ENCODE measurements at places on chromosomes 6 and 20. TPM values are rescaled to one million over a fixed set of nuclear protein-coding genes. Genes with fewer than 3 reads are reported as not detected.
A peak's percentile ranks its signal among the peaks of the same experiment; 100 is the strongest.

DEFB124 gene
- polyA plus RNA-seq: not detected

MYH7B gene
- polyA plus RNA-seq: not detected

PNRC1 gene
- 37.2 TPM for polyA plus RNA-seq

TAP2 gene
- 12.9 TPM for polyA plus RNA-seq

PRR18 gene
- polyA plus RNA-seq: not detected

SLC22A16 gene
- 0.16 TPM for polyA plus RNA-seq

- no peak for DNase-seq
Measured at GRCh38 chr6:142568857-142569597, 267.2 kb downstream of the ADGRG6 start.

DNA sequence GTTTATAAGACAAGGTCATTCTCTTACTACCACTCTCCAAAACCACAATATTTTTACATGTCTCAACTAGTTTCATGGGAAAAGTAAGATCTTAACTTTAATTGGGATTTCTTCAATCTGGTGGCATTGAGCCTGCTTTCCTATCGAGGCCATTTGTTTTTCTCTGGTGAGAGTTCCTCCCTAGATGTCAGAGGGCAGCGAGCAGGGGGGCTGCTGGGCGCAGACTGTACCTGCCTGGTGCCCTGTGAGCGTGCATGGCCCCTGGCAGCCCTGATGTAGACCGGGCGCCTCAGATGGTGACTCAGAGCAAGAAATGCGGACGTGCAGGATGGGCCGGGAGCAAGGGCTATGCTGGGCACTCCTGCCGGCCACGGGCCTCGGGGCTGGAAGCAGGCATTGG, 27.2 kb downstream of the ERMARD start:
- DNase-seq: no peak

GRCh38 chr6:147322299-147323162, 118.3 kb downstream of the STXBP5 start:
- DNase-seq: peak; percentile 4

- no peak for DNase-seq
Measured at GRCh38 chr6:129843573-129843972, 17.5 kb downstream of the TMEM244 start.

DNA sequence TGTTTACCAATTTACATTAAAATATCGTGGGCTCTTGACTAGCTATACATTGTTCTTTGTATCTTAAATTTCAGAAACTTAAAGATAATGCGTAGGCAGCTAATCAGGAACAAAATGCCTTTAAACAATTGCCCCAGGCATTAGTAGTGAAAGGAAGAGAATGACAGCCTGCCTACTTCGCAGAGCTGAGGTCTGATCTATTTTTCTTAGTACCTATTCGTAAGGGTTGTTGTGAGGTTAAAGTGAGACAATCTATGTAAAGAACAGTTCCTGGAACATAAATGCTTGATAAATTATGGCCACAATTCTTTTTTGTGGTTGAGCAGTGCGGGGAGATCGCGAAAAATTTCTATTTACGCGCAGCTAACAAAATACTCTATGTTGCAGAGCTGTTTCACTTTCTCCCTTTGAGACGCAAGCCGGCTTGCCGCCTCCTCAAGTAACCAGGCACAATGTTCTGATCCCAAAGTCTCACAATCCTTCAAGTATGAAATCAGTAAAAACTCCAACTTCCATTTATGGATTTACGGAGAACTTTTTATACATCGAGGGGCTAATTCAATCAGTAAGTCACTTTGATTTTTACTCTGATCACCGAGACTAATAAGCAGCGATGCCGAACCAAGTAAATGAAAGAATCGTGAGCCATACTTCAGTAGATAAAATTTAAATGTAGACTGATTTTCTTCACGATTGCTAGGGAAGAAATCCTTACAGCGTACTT, 878 bp upstream of the PNRC1 start:
- DNase-seq: peak; percentile 83

GRCh38 chr6:53020005-53020744, 25.1 kb upstream of the GSTA4 start:
- peak; percentile 55 for DNase-seq

DNA sequence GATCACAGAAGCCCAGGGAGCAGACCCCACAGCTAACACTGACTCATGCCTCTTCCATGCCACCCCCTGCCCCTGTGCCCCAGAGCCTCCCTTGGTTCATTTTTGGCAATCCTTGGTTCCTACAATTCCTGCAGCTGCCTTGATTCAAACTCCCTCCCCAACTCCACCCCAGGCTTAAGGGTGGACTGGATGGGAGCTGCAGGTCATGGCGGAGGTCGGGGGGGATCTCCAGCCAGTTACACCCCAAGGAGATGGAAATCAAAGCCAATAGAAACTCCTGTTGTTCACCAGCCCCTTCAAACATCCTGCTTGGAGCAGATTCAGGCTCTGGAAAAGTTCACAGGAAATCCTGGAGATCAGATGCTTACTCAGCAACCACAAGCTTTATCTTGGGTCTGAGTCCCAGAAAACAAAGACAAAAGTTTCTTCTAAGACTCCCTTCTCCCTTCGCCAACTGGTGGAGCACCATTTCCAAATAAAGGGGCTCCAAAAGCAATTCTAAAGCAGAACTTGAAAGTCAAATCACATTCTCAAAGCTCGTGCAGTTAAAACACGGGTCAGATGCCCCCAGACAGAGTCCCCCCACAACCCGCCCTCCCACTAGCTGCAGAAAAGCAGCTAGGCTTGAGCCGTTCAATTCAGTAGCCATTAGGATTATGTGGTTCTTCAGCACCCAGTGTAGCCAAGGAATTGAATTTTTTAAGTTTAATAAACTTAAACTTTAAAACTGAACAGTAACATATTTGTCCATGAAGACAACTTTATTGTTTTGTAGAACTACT, 149.5 kb downstream of the ANKRD60 start:
- no peak for DNase-seq

DNA sequence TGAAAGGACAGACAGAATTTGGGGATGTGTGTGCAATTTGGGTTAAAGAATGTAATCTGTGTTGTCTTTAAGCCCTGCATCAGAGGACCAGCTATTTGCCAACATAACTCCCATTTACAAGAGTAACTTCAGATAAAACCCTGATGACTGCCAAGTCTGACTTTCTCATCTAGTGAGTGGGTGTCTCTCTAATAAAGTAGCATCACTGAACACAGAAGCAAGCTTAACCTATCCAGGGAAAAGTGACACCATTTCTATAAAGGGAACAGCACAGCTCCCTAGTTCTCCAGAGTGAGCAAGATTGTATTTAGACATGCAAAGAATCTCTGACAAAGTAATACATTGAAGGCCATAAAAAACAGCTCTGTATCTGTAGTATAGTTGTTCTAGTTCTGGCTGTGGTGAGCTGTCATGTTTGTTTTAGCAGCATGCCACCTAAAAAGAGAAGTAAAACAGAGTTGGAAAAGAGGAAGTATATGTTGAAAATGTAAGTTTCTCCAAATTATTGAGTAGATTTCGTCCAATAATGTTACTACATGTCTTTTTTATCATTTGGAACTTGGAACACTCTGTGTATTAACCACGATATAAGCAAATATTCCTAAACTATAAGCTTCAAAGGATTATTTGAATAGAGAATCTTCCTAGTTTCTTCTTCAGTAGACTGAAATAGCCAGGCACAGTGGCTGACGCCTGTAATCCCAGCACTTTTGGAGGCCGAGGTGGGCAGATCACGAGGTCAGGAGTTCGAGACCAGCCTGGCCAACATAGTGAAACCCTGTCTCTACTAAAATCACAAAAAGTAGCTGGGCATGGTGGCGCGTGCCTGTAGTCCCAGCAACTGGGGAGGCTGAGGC, 8.8 kb upstream of the PIM1 start:
- no peak for DNase-seq

GRCh38 chr6:43454696-43455530, 435 bp downstream of the DLK2 start:
- DNase-seq: peak; percentile 87
